ENCODE measurements at places on chromosomes 1 and 21.

GRCh38 chr1:115643666-115644065, 1.9 kb downstream of the VANGL1 start:
- no peak for DNase-seq

DNA sequence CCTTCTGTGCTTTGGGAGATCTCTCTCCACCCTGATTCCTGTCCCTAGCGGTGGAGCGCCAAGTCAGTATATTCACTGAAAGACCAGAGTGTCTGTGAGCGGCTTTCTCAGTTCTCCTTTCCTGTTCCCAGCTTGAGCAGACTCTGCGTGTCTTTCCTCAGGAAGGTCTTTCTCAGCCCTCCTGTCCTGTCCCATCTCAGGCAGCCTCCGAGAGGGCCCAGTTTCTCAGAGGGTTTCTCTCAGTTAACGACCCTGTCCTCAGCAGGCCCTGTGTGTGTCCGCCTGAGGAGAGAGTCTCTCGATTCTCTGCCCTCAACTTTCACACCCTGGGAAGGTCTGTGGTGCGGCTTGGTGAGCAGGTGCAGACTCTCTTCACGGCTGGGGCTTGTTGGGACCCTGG, 34.0 kb upstream of the CHIT1 start:
- DNase-seq, result no peak

- no peak for DNase-seq
Measured at GRCh38 chr1:201026836-201027235, 3.3 kb upstream of the KIF21B start.

DNA sequence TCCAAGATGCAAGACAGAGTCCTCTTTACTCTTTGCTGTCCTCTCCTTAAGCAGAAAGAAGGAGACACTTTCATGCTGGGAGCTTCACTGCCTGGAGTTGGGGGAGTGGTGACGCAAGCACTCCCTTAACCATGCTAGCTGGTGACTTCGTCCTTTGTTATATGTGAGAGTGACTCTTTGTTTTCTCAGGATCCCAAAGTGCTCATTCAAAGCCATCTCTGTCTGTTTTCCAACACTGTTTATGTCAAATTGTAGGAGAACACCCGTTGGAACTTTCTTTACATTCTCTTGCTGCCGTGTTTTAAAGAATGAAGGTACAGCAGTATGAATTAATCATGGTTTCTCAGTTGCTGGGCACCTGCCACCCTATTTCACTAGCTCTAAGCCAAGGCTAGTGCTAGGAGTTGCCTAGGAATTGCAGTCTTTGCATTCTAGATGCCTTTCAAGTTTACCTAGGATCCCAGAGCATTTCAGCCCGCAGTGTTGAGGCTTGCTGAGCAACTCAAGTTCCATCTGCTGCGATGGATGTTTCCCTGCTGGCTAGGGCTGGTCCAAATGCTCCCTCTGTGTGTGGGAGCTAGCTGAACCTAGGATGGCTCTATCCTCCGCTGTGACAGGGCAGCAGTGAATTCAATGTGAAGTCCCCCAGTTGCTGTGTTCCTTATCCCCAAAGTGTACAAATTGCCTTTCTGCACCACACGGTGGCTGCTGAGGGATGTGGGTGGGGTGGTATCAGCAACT, 82.6 kb upstream of the GPR52 start:
- no peak for DNase-seq

- DNase-seq, result no peak
Measured at GRCh38 chr1:11929849-11930248, 3.6 kb upstream of the KIAA2013 start.

DNA sequence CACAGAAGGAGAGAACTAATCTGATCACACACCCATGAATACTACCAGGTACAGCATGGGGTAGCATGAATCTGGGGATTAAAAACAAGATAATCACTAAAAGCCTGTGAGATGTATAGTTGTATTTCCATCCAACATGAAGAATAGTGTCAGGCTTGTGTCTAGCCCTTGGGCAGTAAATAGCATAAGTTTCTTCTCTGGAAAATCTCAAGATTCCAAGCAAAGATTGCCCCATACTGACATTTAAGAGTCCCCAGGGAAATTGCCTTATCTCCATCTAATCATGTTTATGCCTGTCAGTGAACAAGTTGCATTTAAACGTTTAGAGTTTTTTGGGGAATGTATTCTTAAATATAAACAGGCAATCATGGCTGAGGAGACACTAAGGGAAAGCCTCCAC, 109.2 kb upstream of the SERTAD4 start:
- no peak for DNase-seq

Measured in upper lobe of right lung (tissue), 1 donor.